ENCODE measurements at places on chromosomes 7 and 10.

DNA sequence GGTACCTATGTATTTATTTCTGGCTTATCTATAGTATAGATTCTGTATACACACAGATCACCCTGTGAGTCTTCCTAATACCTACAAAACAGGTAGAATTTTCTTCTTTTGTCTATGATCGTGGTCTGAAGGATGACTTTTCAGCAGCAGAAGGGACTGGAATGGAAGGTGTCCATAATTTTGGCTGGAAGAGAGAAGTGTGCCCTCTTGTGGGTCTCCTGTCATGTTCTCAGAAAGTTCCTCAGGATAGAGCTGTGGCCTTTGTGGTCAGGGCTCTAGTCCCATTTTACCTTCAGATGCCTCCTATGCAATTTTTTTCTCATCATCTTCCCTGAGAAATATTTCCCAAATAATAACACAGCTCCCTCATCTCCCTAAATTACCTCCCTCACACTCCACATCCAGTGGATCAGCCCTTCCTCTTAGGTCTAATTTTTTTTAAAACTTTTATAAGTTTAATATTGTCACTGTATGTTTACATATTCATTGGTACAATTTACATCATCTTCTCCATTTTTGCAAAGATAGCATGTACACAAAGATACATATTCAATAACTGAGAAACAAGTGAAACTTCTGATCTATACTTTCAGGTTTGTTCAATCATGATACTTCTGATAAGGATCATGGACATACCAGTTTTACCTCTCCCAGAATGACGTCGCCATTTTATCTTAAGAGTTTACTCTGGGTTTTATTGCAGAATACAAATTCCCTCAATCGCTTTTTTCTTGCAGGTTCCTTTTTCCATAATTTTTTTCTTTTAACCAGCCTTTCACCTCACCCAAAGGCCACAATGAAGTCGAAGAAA, 112.7 kb downstream of the REEP3 start:
- no peak for DNase-seq

DNA sequence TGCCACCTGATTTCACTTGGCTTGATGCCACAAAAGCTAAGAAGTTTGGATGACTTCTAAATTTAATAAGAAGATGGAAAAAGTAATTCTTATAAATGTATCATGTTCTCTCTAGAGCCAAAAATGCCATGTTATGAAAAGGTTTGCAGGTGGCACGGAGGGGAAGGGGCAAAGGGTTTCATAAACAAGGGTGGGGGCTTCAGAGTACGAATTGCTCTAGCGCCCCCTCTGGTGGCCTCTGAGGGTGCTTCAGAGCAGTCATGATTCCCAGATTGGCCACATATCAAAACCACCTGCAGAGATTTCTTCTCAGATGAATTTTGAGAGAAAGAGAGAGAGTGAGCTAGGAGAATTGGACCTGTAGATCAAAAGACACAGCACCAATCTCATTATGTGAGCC, 208.6 kb upstream of the YAE1 start:
- no peak for DNase-seq

DNA sequence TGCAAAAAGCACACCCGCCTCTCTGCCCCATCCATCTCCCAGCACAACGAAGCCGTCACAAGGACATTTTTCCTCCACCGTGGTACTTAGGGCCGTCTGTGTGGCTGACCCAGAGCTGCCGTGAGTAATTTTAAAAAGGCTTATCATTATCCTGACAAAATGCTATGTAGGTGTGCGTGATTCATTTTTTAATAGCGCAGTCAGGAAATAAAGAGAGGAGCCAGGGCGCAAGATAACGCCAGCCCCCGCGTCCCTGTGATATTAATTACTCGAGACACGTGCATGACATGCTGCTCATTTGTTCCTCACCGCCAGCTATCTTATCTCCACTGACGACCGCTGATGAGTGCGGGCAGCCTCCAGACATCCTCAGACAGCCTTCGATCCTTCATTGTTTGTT, 332.7 kb upstream of the PFKP start:
- no peak for DNase-seq

DNA sequence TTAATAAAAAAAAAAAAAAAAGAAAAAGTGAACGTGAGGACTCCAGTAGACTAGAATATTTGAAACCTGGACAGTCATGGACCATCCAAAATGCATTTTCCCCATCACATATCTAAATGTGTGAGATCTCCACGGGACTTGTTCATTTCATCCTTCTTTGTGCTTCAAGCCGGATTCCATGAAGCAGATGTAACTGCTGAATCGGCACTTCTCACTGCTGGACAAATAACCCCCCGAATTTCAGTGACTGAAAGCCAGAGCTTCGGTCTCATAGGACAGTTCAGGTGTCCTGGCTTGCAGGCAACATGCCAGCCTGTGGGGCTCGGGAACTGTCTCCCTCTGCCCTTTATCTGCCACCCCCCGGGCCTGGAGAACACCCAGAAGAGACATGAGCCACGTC, 33.3 kb downstream of the RNF32 start:
- DNase-seq, result no peak

GRCh38 chr10:129779126-129780111, 184.7 kb downstream of the EBF3 start:
- no peak for DNase-seq

DNA sequence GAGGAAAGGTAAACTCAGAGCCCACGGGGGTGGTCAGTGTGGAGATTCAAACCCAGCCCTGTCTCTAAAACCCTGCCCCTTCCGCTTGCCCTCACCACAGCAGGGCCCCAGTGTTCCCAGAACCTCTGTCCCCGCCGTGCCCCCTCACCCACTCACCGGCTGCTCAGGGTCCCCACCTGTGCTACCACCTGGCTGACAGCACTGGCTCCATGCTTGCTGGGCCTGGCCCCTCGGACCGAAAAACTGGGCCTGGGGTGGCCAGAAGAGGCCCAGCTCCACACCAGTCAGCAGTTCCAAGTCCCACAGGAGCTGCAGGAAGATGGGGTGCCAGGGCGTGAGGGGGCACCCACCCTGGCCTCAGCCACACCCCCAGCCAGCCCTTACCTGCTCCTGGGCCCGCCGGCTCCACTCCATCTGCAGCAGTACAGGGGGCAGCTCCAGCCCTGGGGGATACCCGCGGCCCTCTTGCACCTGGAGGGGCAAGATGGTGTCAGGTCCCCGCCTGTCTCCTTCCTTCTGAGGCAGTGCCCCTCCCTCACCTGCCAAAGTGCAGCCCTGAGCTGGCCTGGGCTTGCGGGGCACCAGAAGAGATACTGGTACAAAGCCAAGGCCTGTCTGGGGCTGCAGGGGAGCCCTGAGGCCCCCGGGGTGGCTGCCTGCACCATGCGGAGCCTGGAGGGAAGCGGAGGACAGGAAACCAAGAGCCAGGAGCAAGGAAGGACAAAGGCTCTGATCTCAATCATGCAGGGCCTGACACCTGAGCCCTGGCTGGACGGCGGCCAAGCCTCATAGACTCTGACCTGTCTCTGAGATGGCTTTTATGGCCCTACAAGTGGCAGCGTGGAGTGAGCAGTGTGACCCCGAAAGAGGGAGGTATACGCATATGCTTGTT, 11.7 kb downstream of the ATP6V1F start:
- no peak for DNase-seq

GRCh38 chr10:89001024-89001728, 10.6 kb downstream of the FAS start:
- DNase-seq, result peak; percentile 53

All from activated T-cell treated with anti-CD3 and anti-CD28 coated beads, Interleukin-2, amount 50 U/mL, for 72 hours (primary cell).